ENCODE measurements at places on chromosomes 13 and 19.

DNA sequence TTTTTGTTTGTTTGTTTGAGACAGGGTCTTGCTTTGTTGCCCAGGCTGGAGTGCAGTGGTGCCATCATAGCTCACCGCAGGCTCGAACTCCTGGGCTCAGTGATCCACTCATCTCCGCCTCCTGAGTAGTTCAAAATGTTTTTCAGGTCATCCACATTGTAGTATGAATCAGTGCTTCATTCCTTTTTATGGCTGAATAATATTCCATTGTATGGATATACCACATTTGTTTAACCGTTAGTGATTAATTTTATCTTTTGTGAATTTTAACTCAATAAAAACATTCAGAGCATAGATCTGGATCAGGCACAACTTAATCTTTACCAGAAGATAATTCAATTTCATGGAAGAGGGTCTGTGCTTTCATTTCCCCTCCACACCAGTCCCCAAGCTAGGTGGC, 47.7 kb downstream of the VAV1 start:
- no peak for DNase-seq

- no peak for DNase-seq
Measured at GRCh38 chr19:31562966-31563612, 213.9 kb upstream of the TSHZ3 start.

DNA sequence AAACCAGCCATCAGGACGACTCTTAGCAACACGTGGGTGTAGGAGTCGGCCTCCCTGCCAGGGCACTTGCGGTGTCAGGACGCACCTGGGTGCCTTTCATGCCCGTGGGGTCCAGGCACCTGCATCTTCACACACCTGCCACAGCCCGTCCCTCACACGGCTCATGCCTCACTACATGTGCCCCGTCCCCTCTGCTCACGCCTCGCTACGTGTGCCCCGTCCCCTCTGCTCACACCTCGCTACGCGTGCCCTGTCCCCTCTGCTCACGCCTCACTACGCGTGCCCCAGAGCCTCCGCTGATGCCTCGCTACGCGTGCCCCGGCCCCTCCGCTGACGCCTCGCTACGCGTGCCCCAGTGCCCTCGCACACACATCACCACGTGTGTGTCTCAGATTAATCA, 58.0 kb upstream of the F7 start:
- DNase-seq: no peak

- no peak for DNase-seq
Measured at GRCh38 chr13:113179374-113180230, 21.2 kb downstream of the PROZ start.

GRCh38 chr19:14381689-14382474, 638 bp downstream of the ADGRE5 start:
- no peak for DNase-seq

GRCh38 chr19:19459707-19460251, 54.3 kb downstream of the GATAD2A start:
- no peak for DNase-seq

- DNase-seq: no peak
Measured at GRCh38 chr13:112447761-112448603, 71.8 kb downstream of the SPACA7 start.

- no peak for DNase-seq
Measured at GRCh38 chr19:13611596-13611995, 105.3 kb upstream of the CACNA1A start.

GRCh38 chr19:46463516-46463915, 7.8 kb downstream of the PNMA8A start:
- no peak for DNase-seq

DNA sequence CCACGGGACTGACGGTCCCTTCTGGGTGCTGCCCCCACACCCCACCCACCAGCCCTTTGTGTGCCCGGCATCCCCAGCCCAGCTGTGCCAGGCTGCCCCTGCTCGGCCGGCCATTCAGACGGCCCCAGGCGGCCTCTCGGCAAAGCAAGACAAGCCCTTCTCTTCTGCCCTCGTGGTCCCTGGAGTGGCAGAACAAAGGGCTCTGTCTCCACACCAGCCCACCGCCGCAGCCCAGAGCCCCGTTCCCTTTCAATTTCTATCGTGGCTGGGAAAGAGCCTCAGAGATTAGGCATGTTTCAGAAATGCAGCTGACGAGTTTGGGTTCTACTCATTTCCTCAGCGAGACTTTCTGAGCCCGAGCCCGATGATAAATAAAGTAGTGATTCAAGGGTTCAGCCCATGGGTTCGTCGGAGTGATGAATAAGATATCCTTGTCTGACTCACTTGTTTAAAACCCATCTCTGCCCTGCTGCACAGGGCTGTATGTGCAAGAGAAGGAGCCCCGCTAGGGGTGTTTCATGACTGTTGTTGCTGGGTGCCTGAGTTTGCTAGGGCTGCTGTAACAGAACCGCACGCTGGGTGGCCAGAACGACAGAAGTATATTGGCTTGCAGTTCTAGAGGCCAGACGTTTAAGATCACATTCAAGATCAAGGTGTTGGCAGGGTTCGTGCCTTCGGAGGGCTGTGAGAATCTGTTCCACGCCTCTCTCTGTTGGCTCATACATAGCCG, 4.3 kb downstream of the MYO9B start:
- no peak for DNase-seq

GRCh38 chr13:96294930-96295881, 205.3 kb downstream of the HS6ST3 start:
- DNase-seq: no peak

DNA sequence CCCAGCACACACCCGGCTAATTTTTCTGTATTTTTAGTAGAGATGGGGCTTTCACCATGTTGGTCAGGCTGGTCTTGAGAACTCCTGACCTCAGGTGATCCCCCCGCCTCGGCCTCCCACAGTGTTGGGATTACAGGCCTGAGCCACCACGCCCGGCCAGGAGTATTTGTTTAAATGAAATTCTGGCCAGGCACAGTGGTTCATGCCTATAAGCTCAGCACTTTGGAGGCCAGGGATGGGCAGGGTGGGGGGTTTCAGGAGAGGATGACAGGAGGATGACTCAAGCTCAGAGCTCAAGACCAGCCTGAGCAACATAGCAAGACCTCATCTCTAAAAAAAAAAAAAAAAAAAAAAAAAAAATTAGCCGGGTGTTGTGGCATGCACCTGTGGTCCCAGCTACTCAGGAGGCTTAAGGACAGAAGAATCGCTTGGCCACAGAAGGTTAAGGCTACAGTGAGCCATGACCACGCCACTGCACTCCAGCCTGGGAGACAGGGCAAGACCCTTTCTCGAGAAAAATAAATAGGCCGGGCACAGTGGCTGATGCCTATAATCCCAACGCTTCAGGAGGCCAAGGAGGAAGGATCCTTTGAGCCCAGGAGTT, 8.2 kb upstream of the DHDH start:
- DNase-seq: no peak

DNA sequence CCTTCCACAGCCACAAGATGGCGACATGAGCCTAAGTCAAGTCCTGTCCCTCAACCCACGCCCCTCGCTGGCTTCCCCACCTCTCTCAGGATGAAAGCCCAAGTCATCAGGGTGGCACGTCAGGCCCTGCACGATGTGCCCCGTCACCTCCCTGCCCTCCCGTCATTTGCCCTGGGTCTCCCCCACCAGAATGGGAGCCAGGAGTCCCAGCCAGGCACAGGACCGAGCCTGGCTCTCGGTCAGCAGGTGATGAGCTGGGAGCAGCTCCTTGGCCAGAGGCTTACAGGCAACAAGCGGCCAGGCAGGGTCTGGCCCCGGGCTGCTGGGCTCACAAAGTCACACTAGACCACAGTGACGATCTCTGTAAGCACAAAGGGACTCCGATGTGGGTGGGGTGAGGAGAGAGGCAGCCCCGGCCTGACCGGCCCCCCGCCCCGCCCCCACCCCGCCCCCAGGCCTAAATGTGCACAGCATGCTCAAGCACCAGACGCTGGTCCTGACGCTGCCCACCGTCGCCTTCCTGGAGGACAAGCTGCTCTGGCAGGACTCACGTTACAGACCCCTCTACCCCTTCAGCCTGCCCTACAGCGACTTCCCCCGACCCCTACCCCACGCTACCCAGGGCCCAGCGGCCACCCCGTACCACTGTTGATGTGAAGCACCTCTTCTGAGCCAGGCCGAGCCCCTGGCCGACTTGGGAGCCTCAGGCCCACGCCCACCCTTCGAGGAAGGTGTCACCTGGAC, 7.3 kb downstream of the MRPL4 start:
- peak; percentile 93 for DNase-seq

GRCh38 chr13:75762955-75763354, 126.8 kb downstream of the LMO7 start:
- DNase-seq: no peak

- no peak for DNase-seq
Measured at GRCh38 chr19:28612275-28612769, 600.6 kb downstream of the UQCRFS1 start.

GRCh38 chr13:25084096-25084495, 11.8 kb upstream of the PABPC3 start:
- no peak for DNase-seq

DNA sequence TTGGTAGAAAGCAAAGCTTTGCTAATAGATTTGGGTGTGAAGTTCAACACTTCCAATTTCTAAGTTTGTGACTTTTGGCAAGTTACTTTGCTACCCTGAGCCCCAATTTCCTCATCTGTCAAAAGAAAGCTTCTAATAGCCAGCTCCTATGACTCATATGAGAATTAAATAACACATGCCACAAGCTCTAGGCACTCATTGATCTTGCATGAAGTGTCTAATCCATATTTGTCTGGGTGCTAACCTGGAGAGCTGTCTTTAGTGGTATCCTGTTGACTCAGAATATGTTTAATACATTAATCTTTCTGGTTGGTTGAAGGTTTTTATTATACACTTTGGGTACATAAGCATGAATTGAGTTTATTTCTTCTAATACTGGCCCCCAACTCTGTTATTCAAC, 188.8 kb downstream of the POSTN start:
- no peak for DNase-seq

DNA sequence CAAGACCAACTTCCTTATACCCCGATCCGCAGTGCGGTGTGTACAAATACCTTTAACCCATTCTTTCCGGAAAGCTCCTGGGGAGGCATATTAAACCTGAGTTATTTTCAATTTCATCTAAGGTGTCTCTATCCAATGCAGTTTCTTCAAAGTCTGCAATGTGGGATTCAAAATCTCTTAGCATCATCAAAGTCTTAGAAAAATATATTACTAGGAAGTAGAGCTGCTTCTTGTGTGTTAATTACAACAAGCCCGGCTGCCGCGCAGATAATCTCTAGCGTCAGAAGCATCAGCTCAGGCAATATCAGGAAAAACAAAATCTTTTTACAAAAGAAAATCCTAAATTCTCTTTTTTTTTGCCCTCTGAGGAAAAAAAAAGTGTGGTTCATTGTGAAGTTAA, 48.1 kb downstream of the ZNF536 start:
- no peak for DNase-seq

- no peak for DNase-seq
Measured at GRCh38 chr13:43401361-43401760, 378.0 kb downstream of the DNAJC15 start.

DNA sequence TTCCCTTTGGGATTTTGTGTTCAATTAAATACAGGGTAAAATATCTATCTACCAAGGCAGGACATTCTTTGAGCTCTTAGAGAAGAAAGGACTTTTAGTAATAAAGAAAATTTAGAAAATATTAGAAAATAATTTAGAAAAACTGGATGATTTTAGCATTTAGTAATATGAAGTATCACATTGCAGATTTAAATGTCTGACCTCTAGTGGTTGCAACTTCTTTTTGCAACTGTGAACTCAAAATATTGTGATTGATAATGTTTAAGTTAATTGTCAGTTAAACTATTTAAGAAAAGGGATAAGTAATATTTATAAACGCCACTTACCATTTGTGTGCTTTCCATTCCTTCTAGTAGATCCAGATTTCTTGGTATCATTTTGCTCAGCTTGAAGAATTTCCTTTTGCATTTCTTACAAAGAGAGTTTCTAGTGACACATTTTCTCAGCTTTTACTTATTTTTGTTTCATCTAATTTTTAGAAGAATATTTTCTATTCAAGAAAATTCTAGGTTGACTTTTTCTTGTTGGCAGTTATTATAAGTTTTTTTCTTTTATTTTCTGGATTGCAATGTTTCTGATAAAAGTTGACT, 10.3 kb upstream of the POSTN start:
- no peak for DNase-seq

- DNase-seq: no peak
Measured at GRCh38 chr19:50184196-50184595, 19.2 kb upstream of the MYH14 start.

GRCh38 chr13:98384739-98385138, 192.2 kb downstream of the STK24 start:
- DNase-seq: no peak

DNA sequence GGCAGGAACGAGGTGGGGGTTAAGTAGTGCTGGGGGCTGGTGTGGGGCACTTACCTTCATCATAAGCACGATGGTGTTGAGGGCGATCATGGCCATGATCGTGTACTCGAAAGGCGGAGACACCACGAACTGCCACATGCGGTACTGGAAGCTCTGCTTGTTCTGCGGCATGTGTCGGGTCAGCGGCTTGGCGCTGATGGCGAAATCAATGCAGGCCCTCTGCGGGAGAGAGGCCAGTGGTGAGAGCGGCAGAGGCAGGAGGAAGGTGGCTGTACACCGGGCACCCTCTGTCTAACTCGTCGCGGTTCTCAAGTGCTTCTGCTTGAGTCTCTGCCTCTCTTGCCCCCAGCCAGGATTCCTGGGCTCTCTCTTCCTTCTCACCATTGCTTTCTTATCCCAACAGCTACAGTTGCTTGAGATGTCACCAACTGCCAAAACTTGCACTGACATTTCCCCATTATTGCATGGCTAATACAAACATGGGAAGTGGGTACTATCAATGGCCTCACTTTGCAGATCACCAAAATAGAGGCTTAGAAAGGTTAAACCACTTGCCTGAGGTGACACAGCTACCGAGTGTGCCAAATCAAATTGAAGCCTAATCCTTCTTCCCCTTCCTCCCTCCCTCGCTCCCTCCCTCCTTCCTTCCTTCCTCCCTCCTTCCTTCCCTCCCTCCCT, 105.0 kb downstream of the IER2 start:
- DNase-seq: no peak

GRCh38 chr19:18264137-18264854, 10.0 kb downstream of the IQCN start:
- DNase-seq: no peak

GRCh38 chr13:91639330-91639729, 240.9 kb downstream of the GPC5 start:
- DNase-seq: no peak

GRCh38 chr13:97107815-97108529, 113.7 kb upstream of the OXGR1 start:
- DNase-seq: no peak

- DNase-seq: no peak
Measured at GRCh38 chr13:48483575-48483974, 49.3 kb downstream of the RCBTB2 start.

DNA sequence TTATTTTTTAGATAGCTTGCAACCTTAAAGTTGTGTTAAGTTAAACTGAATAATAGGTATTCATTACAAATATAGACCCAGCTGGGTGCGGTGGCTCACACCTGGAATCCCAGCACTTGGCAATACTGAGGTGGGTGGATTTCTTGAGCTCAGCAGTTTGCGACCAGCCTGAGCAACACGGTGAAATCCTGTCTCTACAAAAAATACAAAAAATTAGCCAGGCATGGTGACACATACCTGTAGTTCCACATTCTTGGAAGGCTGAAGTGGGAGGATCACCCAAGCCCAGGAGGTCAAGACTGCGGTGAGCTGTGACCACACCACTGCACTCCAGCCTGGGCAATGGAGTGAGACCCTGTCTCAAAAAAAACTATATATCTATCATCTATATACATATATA, 386.5 kb downstream of the PCDH17 start:
- no peak for DNase-seq

- no peak for DNase-seq
Measured at GRCh38 chr19:45267296-45267695, 16.2 kb downstream of the MARK4 start.

Measured in endothelial cell (in vitro differentiated cells).